ENCODE measurements at places on chromosomes 4 and X.

DNA sequence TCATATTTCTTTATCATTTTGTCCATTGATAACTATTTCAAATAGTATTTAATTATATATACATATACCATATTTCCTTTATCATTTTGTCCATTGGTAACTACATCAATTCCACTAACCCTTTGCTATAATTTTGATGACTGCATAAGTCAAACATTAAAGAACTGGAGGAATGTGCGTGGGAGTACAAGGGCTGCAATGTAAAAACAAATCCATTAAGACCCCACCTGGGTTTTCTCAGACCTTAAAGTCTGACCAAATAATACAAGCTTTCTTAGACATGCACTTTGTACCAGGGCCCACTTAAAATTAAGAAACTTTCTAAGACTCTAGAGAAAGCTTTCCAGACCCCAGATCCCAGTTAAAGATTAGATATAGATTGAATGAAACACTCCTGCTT is 1622.4 kb upstream of the PCDH10 start:
- peak; percentile 10 for DNase-seq

GRCh38 chr4:107751670-107752069 is 31.6 kb upstream of the PAPSS1 start:
- DNase-seq, result peak; percentile 36

DNA sequence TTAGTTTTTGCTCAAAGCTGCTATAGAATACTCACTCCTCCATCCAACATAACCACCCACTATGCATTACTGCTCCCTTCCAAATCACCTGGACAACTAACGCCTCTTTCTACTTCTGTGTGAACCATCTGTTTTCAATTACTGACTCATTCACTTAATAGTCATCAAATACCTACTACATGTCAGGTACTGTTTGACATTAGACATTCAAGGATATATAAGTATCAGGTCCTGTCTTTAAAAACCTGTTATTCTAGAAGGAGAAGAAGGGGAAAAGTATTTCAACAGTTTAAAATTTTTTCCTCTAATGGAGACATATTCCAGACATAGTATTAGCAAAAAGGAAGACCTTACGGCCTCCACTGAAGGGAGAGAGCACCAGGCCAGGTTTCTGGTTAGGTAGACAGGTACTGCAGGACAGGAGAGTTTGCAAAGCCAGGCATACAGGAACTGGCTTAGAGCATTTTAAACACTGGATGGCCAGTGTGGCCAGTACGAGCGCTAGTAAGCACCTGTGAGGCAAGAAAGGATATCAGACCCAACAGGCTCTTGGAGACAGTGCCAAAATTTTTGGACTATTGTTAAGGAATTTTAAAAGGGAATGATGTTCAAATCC is 39.0 kb downstream of the SH3RF1 start:
- no peak for DNase-seq

DNA sequence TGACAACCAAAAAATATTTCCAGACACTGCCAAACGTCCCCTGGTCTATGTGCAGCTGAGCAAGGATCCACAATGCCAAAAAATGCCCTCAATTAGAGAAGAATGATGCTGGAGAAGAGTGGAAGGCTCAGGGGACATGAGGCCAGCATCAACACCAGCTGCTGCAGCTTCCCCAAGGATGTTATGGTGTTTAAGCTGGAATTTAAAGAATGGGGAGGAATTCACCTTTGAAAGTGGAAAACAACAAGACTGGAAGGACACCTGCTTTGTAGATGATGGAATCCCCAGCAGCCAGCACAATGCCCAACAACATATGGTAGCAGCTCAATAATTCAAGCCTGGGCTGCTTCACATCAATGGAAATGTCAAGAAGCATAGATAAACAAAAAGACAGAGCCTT is 20.3 kb upstream of the SMPX start:
- no peak for DNase-seq

DNA sequence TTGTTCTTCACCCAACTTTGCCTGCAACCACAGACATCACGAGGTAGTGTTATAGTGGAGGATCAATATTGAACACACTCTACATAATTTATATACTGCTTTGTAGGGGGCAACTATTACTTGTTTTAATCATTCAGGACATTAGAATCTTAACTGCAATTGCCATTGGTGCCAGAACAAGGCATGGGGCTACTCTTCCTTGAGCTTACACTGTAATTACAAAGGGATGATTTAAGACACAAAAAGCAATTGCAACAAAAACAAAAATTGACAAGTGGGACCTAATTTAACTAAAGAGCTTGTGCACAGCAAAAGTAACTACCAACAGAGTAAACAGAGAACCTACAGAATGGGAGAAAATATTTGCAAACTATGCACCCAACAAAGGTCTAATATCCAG is 24.0 kb upstream of the DDX53 start:
- DNase-seq, result no peak

DNA sequence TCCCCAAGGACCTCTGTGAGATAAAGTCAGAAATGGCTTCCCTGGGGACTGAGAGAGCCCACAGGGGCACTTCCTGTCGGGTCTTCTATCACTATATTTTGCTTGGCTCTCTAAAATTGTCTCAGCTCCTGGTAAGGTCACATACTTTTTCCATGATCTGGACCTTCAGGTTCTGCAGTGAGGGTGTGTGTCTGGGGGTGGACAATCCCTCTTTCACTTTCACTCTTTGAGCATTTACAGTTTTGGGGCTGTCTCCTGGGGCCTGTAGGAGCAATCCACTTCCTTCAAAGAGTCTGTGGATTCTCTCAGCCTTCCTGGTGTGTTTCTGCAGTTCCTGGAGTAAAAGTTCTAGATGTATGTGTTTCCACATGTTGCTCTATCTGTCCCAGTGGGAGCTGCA is 335.7 kb downstream of the FSTL5 start:
- DNase-seq, result peak; percentile 62

DNA sequence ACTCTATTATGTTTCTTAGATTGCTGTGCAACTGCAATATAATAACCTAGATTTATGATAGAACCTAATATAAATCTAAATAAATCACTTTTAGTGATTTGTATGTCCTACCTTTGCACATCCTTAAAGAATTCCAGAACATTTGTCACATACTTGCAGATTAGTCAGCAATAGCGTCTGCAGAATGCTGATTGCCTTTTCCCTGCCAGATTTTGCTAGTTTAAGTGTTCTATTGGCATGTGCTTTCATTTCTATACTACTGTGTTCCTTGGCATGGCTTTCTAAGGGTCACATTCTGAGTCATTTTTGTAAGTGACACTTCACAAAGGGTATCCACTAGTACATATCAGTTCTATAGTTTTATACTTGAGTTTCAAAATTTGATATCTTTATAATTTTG is 303.1 kb upstream of the GIMD1 start:
- peak; percentile 40 for DNase-seq

GRCh38 chr4:40749717-40750460 is at the start of gene NSUN7:
NSUN7 (plus strand) TSS chr4:40749955; CDS start chr4:40750694, 739 bp downstream.
- peak; percentile 15 for DNase-seq

- no peak for DNase-seq
These were observed 908.1 kb downstream of the CCSER1 start for GRCh38 chr4:91035276-91035675.

- peak; percentile 14 for DNase-seq
These were observed 174.9 kb upstream of the MXRA5 start for GRCh38 chrX:3521396-3521795.

GRCh38 chrX:142068365-142068764 is 136.7 kb downstream of the MAGEC2 start:
- DNase-seq, result no peak

GRCh38 chr4:158965226-158965625 is 137.7 kb upstream of the RAPGEF2 start:
- DNase-seq, result no peak

GRCh38 chr4:105894660-105895582 is at the start of gene NPNT:
NPNT (plus strand) TSS chr4:105895471; CDS start chr4:105895653, 182 bp downstream.
- no peak for DNase-seq

DNA sequence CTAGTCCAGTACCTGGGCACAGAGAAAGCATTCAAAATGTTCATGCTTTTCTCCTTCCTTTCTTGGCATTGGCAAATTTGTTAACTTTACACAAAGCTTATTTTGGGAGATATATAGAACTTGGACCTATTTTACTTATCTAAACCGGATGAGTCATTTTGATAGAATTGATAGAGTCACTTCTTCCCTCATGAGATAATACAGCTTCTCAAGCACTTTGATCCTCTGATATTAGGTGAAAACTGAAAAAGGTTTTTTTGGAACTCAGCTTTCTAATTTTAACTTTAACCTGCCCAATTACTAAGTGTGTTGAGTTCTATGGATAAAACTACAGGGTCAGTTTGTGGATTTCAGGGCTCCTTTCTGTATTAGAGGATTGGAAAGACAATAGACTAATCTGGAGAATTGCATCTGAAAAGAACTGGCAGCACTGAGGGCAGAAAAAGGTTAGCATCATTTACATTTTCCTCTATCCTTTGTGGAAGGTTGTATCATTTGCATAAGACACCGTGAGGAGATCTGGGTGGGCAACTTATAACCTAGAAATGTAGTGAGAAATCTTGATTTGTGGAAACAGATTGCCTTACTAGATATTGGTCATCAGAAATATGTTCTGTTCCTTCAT is 2.4 kb downstream of the WDR44 start:
- DNase-seq, result no peak

- DNase-seq, result no peak
These were observed 419.4 kb downstream of the CENPC start for GRCh38 chr4:67125636-67126514.

DNA sequence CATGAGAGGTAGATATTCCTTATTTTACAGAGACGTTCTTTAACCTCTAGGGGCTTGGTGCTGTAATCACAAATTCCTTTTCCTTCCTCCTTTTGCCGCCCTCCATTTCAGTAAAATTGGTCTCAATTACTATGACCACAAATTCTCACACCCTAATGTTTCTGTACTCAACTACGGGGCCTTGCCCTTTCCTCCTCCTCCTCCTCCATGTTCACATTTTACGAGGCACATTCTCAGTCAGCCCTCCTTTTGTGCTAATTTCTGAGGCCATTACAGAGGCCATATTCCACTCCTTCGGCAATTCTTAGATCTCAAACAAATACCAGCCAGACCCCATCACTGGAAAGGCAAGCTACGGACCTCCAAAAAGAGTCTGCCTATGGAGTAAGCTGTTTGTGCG is 92.1 kb downstream of the SH3KBP1 start:
- DNase-seq, result no peak

DNA sequence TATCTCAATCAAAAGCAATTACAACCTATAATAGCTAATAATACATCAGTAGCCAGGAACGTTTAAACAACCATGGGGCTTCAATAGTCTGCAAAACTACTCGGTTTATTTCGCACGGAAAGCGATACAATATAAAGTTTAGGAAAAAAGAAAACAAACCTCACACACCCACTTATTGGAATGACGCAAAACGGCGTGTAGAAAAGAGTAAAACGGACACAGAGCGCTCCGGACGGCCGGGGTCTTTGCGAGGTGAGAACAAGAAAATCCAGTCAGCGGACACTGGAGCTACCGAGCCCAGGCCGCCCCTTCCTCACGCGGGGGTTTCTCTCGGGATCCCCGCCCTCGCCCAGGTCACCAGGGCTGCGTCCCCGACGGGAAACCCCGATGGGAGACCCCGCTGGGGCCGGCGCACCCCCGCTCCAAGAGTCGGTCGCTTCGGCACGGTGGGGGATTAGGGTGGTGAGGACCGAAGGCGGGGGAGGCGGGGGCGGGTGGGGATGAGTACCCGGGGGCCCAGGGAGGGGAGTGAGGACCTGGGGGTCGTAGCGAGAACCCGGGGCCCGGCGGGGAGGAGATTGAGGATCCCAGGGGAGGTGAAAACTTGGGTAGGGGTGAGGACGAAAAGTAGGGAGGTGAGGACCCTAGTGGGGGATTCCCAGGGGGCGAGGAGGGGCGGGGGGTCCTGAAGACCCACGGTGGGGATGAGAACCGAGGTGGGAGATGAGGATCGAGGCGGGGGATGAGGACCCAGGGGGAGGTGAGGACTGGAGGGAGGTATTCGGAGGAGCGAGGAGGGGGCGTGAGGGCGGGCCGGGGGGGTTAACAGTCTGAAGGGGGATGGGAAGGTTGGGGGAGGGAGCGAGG is 737 bp downstream of the NELFA start:
- DNase-seq, result peak; percentile 17

DNA sequence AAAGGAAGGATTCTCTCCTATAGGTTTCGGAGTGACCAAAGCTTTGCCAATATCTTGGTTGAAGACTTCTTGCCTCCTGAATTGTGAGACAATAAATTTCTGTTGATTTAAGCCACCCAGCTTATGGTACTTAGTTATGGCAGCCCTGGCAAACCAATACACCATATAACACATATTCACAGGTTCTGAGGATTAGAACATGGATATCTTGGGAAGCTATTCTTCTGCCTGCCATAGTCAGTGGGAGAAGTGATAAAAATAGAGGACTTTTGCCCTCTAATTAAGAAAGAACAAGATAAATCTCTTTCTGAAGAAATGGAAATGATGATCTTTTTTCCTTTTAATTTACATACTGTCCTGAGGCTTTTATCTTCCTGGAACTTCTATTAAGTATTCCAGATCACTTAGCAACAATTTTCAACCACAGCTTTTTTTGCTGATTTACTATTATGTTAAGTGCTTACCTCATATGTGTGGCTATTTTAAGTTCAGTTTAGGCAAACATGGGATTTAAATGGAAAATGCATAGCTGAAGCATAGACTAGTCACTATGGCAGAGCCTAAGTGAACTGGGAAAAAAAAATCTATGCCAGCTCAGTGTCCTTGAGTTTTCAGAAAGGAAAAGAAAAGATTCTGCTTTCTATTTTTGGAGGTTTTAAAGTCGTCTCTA is 381.7 kb downstream of the STPG2 start:
- DNase-seq, result no peak

GRCh38 chr4:139950568-139950967 is 203.4 kb downstream of the MAML3 start:
- DNase-seq, result peak; percentile 87

GRCh38 chrX:132983496-132983895 is 25.1 kb upstream of the HS6ST2 start:
- DNase-seq, result no peak

GRCh38 chr4:155546451-155546850 is 120.2 kb upstream of the GUCY1A1 start:
- no peak for DNase-seq
